Skeletal muscle cell (primary cell): ENCODE measurements at places on chromosomes 13 and 19.

DNA sequence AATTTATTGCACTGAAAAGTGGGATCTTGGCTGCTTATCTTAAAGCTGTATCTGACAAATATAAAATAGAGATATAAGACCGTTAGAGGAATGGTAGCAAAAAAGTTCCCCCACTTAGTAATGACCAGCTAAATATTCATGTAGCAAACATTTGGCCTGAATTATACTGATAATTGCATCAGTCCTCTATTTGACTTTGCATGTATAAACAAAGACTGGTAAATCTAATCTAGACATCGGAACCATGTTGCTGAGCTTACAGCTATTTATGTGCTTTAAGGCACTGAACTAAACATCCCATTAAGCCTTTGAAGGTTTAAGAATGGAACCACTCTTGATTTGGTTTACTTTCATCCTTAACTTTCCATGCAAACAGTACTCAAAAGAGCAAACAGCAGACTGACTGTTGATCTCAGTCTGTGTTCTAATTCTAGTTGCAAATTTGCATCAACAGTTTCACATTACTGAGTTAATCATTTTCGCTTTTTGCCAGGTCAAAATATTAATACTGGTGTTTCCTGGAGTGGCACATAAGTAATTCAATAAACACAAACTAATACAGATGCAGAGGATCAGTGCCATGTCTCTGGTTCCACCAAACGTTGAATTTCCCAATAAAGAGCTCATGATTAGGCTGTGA lies 203.5 kb upstream of the HTR2A start:
- DNase-seq, result no peak

DNA sequence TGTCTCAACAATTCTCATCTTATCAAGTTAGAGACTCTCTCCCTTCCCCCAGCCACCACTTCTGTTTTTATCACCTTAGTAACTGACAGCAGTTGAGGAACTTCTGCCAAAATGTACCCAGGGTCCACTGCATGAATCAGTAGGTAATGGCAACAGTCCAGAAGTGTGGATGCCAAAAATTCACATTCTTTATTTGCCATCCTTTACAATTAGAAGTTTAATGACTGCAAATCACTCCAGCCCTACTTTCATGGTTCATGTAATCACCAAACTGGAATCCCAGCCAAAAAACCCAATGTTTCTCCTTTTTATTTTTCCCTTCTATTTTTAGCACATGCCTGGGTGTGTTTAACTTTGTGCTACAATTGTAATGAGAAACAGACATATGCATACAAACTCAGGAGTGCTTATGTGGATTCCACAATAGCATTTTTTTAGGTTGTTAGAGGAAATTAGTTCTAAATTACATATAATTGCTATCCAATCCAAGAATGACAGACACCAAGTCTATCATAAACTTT lies 243.5 kb downstream of the RGCC start:
- peak; percentile 17 for DNase-seq

DNA sequence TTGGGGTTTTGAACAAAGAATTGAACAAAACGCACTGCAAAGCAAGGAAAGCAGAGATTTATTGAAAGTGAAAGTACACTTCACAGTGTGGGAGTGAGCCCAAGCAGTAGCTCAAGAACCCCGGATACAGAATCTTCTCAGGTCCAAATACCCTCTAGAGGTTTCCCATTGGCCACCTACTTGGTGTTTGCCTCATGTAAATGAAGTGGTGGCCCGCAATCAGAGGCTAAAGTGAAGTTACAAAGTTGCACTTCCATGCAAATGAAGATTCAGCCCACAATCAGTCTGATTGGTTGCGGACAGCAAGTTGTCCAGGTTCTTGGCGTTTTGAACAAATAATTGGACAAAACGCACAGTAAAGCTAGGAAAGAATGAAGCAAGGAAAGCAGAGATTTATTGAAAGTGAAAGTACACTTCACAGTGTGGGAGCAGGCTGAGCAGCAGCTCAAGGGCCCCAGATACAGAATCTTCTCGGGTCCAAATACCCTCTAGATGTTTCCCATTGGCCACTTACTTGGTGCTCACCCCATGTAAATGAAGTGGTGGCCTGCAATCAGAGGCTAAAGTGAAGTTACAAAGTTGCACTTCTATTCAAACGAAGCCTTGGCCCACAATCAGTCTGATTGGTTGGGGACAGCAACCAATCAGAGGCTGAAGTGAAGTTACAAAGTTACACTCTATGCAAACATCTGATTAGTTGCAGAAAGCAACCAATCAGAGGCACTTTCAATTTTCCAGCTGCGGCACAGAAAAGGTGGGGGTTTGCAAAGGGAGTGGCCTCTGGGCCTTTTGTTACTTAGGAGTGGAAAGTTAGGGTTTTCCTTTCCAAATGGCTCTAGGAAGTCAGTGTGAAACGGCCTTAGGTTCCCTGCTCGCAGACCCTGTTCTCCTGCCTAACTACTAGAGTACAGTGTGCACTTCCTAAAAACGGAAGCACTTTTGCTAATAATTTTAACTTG lies 4.8 kb upstream of the TM9SF2 start:
- DNase-seq, result no peak

DNA sequence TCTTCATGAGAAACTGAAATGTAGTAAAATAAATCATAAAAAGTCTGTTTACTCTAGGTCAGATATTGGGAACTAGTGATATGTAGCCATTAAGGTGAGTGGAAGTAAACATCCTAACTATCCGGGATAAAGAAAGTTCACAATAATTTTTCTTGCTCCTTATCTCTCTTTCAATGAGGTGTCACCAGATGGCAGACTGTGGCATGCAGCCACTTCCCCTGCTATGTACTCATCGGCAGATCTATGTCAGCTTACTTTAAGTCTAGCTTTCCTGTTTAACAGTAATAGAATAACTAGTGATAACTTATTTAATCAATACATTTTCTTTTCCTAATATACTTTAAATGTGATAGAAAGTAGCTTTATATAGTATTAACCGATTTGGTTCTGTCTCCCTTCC lies 181.9 kb downstream of the NDFIP2 start:
- DNase-seq, result no peak

GRCh38 chr19:31304831-31305312 lies 44.4 kb downstream of the TSHZ3 start:
- DNase-seq, result peak; percentile 16

- DNase-seq, result no peak
These were observed 33.5 kb upstream of the SPRY2 start for GRCh38 chr13:80374444-80374843.

GRCh38 chr13:43661161-43661830 lies 125.5 kb downstream of the ENOX1 start:
- DNase-seq, result no peak

- no peak for DNase-seq
These were observed 10.3 kb downstream of the CEBPG start for GRCh38 chr19:33383720-33384292.

DNA sequence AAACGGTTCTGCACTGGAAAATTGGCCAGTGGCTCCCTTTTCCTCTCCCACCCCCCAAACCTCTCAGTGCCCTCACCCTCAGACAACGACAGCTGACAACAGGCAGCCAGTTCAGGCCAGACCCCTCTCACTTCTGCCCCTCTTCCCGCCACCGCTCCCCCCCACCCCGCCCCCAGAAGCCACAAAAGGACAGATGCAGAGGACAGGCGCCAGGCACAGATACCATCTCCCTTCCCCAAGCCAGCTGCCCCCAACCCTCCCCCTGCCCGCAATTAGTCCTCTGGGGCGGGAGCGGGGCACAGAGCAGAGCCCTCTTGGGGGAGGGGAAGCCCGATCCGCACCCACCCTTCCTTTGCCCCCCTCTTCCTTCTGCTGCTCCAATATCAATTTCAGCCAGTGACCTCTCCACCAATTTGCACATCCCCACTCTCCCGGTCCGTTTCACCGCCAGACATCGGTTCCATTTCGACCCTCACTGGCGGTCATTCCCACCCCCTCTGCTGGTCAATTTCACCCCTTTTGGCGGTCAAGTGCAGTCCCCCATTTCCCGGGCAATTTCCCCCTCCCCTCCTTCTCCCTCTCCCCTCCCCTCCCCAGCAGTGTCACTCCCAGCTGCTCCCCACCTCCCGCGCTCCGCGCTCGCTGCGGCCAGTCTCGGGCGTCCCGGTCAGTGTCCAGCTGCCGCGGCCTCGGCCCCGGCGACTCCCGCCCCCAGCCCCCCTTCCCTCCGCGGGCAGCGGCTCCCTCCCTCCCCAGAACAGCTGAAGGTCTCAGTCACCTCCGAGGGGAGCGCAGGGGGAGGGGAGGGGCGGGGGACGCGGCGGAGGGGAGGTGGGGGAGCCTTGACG lies at the start of gene SHD:
TSS of gene SHD (plus strand) at position 848 of the 848 bp plus-strand sequence. CDS start 798 bp downstream, outside the sequence.
- peak; percentile 27 for DNase-seq

DNA sequence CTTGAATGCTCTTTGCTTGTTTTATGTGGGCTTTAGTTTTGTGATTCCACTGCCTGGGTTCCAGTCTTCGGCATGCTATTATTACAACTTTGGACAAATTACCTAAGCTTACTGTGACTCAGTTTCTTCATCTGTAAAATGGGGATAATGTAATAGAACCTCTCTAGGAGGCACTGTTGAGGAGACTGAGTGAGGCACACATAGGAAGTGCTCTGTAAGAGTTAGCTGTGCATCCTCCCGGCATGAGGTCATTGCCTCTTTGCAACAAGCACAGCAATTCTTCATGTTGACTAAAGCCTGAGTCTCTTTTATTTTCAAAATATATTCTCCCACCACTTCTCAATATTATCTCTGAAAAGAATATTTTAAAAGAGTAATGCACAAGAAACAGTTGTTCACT lies 227.4 kb downstream of the DLEU7 start:
- DNase-seq, result peak; percentile 36

- DNase-seq, result no peak
These were observed 12.2 kb downstream of the GPR183 start for GRCh38 chr13:99294958-99295357.

GRCh38 chr13:101026736-101027398 lies 352.3 kb upstream of the TMTC4 start:
- no peak for DNase-seq

- DNase-seq, result no peak
These were observed 46.1 kb upstream of the RAP2A start for GRCh38 chr13:97387890-97388289.

GRCh38 chr19:49506575-49507105 lies 5.8 kb upstream of the FCGRT start:
- no peak for DNase-seq

GRCh38 chr13:50629497-50629896 lies 214.0 kb downstream of the DLEU7 start:
- no peak for DNase-seq

- peak; percentile 33 for DNase-seq
These were observed 49.1 kb upstream of the UBAC2 start for GRCh38 chr13:99151516-99151915.

DNA sequence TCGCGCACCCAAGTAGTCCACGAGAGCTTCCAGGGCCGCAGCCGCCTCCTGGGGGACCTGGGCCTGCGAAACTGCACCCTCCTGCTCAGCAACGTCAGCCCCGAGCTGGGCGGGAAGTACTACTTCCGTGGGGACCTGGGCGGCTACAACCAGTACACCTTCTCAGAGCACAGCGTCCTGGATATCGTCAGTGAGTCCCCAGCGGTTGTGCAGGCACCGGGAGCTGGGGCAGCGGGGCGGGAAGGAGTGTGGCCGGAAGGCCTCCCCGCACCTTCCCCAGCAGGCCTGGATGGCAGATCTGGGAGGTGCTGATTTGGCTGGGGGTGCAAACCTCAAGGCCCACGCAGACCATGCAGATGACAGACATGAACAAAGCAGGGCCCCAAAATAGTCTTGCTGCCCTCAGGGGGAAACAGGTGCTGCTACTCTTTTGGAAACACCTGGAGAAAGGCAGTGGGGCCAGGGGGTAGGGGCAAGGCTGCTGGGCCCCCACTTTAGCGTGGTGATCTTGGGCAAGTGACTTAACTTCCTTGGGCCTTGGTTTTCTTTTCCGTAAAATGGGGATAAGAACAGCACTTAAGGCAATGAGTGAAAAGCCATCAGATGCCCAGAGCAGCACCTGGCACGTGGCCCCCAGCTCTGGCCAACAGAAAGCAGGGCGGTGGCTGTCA lies 4.0 kb downstream of the MAG start:
- no peak for DNase-seq

- no peak for DNase-seq
These were observed 16.7 kb downstream of the FAM216B start for GRCh38 chr13:42798118-42798517.

GRCh38 chr13:32254416-32254815 lies 60.7 kb downstream of the ZAR1L start:
- DNase-seq, result no peak
